Neural progenitor cell (in vitro differentiated cells): ENCODE measurements at places on chromosomes 3 and 15.
A peak's percentile ranks its signal among the peaks of the same experiment; 100 is the strongest.

- DNase-seq: no peak
These were observed 554.8 kb upstream of the CBLB start for GRCh38 chr3:106423321-106424225.

DNA sequence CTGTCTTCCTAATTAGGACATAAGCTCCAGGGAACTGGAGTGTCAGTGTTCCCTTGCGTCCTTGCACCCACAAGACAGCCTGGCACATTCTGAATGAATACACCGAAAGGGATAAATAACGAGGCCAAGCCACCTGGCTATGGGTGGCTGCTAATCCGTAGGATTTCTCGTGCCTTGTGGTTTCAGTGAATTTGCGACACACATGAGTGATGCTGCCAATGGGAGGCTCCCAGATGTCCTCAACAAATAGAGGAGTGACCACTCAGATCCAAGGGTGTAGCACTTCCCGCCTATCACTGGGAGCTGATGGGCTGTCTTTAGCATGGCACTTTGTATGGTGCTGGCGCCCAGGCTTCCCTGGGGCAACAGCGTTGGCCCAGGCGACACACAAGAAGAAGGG is 43.4 kb downstream of the APBA2 start:
- DNase-seq: no peak

GRCh38 chr3:122298239-122298638 is 26.8 kb upstream of the CSTA start:
- no peak for DNase-seq

GRCh38 chr15:93980261-93980911 is 251.0 kb upstream of the MCTP2 start:
- no peak for DNase-seq

DNA sequence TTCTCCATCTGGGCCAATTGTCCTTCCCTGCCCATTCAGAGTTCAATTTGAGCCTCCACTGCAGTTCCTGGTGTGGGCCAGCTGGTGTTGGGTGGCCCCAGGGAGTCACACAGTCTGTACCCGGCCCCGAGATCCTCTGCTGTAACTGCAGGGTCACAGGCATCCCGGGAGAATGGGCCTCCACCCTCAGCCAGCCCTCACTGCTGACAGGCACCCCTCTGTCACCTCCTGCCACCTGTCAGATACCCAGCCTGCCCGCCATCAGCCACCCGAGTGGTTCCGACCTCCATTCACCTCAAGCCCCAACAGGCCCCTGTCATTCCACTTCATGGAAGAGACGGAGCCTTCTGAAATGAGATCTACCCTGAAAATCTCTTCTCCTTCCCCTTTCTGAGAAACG is 73.2 kb downstream of the ST8SIA2 start:
- no peak for DNase-seq

DNA sequence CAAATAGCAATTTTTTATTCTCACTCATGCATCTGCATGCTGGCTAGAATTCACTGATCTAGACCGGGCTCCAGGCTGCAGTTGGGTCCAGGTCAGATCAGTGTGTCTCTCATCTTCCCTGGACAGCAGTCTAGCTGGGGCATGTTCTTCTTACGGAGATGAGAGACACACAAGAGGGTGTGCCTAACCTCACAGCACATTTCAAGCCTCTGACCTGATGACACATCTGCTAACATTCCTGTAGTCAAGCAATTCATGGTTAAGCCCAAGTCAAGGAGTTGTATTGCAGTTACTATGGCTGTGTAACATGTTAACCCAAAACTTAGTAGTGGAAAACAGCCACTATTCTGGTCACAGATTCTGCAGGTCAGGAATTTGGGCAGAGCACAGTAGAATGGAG is 13.1 kb downstream of the BSN start:
- no peak for DNase-seq

DNA sequence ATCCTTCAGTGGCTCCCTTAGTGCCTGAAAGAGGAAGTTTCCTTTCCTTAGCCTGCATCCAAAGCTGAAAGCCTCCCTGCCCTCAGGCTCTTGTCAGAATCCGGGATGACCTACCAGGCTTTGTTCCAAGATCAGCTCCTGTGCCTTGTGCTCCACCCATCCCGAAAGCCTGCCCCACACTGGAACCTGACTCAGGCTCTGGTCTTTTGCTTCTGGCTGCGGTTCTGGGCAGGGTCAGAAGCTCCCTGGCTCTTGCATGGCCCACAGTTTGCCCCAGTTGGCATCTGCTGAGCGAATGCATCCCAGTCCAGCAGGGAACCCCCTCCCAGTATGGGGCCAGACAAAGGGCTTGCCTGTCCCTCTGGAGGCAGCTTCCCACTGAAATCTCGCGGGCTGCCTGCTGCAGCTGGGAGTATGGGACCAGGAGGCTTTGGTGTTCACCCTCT is 25.9 kb upstream of the KIF23 start:
- DNase-seq: no peak

GRCh38 chr15:97502038-97502437 is 458.5 kb upstream of the ARRDC4 start:
- no peak for DNase-seq

- DNase-seq: no peak
These were observed 85.1 kb upstream of the CSPG5 start for GRCh38 chr3:47663630-47664240.

- no peak for DNase-seq
These were observed 78.8 kb upstream of the UBE2E1 start for GRCh38 chr3:23726811-23727548.

DNA sequence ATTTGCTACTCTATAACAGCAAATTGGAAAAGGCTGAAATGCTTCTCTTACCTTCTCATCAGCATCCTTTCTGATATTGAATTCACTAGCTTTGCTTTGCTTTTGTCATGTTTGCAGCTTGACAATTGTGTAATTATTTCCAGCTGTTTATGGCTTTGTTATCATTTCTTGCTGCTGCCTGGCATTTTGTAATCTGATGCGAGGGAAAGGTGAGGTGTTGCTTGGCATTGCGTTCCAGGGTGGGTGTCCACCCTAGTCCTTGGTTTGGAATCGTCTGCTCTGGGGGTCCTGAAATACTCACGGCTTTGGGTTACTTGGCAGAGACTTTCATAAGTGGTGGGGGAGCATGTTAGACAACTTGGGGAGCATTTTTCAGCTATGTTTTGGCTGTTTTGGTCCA is 2.9 kb downstream of the CACNA2D3 start:
- DNase-seq: no peak

GRCh38 chr3:127698691-127699415 is 26.1 kb downstream of the ABTB1 start:
- DNase-seq: no peak

DNA sequence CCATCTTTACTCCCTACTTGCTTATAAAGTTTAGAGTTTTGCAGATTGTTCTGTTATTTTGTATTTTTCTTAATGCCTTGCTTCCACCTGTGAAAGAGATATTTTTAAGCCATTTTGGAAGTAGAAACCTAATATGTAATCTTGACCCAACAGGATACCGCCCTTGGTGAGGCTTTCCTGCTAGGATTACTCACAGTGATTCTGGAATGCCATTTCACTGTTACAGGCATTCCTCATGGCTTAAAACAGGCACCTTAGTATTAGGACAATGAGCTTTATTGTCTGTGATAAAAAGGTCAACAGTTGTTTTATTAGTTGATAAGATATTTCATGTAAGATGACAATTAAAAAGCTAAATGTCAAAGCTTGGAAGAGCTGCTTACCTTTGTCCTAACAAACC is 58.2 kb downstream of the PHLDB2 start:
- DNase-seq: peak; percentile 65

GRCh38 chr3:178684881-178685590 is 148.8 kb downstream of the KCNMB2 start:
- DNase-seq: peak; percentile 70

DNA sequence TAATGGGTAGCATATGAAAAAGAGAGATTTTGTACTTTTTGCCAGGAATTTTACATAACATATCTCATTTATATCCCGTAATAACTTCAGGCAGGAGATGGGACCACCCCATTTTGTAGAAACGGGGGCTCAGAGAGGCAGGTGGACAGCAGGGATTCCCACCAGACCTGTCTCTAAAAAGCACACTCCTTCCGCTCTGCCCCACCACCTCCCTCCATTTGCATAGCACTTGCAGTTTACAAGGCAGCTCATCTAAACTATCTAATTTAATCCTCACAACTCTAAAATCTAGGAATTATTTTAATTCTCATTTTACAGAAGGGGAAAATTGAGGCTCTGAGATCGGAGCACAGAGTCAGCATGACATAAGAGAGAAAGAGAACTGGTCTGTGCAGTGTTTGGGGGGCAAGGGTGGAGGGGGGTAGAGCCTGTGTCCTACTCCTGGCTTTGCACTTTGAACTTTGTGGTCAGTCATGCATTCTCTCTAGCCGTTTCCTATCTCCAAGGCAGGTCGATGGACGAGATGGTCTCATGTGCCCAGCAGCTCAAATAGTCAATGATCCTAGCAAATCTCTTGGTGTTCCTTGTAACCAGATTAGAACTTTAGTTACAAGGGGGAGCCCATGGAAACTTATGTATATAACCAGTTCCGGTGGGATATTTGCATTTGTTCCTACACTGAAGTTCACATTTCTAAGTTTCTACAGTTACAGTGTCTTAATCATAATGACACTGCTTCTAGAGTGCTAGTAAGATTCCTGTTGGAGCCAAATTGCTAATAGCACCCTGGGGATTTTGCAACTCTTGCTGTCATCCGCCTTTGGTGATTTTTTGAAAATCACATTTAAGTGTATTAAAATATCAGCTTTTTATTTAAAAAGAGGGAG is 18.6 kb downstream of the CRYGS start:
- DNase-seq: no peak
